Omental fat pad (tissue), 4 donors: ENCODE measurements at places on chromosomes 5 and 9. TPM values are rescaled to one million over a fixed set of nuclear protein-coding genes. Genes with fewer than 3 reads are reported as not detected.
A peak's percentile ranks its signal among the peaks of the same experiment; 100 is the strongest.

- DNase-seq, result no peak
Observed at GRCh38 chr5:12269164-12269563, 364.9 kb upstream of the CTNND2 start.

DNA sequence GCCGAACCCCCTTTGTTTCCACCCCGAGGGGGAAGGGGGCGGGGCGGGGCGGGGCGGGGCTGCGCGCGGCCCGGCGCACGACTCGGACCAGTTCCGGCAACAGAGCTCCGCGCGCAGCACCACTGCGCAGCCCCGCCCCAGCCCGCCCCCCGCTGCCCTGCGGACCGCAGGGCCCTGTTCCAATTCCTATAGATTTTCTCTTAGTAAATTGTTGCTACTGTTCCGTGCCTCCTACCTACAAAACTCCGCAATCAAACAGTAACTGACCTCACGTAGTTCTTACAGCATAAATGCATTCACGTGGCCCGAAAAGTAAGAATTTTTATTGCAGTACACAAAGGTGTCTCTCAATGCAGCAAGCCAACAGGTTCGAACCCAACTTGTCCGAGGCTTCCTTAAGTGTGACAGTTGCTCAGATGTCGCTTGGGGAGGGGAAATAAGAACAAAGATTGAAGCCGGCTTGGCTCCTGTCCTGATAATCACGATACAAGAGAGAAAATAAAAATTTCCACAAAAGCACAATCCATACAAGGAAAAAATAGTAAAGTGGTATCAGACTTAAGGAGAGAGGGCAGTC is 1.2 kb upstream of the RNF38 start:
- no peak for DNase-seq

DNA sequence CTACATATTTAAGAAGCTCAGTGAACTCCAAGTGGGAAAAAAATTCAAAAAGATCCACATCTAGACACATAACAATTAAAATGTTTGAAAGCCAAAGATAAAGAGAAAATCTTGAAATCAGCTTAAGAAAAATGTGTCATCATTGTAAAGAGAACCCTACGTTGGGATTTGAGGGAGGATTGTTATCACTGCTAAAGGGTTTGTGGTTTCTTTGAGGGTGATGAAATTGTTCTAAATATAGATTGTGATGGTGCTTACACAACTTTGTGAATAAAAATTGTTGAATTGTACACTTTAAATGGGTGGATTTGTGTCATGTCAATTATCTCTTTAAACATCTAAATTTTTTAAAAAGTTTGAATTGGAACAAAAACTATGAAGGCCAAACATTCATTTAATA is 92.2 kb upstream of the ADAMTS19 start:
- no peak for DNase-seq

DNA sequence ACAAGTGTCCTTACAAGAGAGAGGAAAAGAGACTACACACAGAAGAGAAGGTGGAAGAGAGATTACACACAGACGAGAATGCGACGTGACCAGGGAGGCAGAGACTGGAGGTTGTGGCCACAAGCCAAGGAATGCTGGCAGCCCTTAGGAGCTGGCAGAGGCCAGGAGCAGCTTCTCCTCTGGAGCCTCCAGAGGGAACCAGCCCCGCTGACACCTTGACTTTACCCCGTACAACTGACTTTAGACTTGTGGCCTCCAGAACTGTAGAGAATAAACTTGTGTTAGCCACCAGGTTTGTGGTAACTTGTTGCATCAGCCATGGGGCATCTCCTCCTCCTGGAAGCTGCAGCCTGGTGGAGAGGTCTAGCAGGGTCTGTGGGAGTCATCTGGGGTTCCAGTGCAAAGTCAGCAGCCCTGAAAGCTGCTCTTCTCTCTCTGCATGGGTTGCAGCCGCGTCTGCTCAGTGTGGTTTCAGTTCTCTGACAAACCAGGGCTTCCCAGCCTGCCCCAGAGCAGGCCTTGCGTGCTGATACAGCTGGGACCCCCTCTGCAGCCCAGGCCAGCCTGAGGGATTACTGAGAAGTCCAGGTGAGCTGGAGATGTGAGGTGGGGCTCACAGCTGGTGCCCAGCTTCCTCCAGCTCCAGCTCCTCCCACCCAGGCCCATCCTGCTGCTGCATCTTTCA is 30.8 kb upstream of the CNOT6 start:
- no peak for DNase-seq

GRCh38 chr9:111807197-111807596 is 12.5 kb upstream of the SHOC1 start:
- DNase-seq, result no peak

DNA sequence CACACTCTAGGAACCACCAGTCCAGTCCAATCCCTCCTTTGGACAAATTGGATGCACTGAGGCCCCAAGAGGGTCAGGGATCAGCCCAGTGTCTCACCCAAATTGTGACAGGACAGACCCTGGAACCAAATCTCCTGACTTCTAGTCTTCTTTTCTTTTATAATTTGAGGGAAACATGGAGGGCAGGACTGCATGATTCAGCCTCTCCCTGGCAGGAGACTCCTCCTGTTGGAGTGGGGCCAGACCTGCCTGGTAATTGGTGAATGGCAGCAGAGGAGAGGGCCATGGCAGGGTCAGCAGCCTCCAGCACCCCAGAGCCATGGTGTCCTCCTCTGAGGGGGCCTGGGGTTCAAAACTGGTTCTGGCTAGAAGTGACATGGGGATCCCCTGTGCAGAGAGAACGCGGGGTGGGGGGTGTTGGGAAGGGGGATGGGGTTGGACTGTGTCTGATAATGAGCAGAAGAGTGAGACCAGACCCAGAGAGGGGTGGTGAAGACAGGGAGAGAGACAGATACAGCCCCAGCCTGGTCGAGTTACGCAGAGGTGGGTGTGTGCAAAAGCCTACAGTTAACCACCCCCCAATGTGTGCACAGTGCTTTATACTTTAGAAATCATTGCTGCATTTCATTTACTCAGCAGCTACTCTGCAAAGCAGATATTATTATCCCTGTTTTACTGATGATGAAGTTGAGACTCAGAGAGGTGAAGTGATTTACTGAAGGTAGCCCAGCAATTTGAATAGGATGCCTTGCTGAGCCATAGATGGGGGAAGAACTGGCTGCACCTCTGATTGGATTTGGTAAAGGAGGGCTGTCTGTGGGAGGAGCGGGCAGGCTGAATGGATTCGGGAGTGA is 3.8 kb upstream of the SYNPO start:
- peak; percentile 70 for DNase-seq

- DNase-seq, result no peak
Observed at GRCh38 chr5:93755716-93756115, 14.3 kb upstream of the POU5F2 start.

DNA sequence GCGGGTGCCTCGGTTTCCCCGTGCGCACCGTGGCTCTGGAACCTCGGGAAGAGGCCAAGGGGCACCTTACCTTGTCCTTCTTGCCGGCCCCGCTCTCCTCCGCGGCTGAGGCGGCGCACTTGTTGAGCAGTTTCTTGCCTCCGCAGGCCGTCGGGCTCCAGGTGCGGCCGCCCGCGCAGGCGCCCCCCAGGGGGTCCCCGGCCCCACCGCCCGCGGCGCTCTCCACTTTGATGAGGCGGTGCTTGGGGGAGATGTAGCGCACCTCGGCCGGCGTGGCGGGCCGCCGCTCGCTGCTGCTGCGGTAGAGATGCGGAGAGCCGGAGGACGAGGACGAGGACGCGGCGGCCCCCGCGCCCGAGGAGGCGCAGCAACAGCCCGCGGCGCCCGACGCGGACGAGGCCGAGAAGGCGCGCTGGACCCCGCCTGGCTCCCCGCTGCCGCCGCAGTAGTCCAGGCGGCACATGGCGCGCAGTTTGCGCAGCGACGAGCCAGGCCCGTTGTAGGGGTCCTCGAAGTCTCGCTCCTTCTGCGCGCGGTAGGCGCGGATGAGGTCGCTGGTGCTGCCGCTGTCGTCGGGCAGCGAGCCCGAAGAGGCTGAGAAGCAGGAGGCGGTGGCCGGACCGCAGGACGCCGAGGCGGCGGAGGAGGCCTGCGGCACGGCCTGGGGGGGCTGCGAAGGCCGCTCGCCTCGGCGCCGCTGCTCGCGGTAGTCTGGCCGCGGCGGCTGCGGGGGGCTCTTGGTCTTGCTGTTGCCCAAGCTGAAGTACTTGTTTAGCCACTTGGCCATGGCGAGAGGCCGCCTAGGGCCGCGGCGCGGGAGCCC is 957 bp downstream of the SHB start:
- no peak for DNase-seq

DNA sequence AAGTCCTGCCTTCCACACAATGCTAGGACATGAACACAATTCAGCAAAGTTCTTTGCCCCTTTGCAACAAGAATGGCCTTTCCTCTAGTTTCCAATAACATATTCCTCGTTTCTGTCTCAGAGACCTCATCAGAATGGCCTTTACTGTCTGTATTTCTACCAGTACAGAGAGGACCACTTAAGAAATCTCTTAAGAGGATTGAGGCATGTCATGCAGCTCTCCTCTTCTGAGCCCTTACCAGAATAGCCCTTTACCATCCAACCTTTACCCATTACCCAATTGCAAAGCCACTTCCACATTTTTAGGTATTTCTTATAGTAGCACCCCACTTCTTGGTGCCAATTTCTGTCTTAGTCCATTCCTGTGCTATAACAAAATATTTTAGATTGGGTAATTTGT is 20.3 kb downstream of the TNPO1 start:
- no peak for DNase-seq

DNA sequence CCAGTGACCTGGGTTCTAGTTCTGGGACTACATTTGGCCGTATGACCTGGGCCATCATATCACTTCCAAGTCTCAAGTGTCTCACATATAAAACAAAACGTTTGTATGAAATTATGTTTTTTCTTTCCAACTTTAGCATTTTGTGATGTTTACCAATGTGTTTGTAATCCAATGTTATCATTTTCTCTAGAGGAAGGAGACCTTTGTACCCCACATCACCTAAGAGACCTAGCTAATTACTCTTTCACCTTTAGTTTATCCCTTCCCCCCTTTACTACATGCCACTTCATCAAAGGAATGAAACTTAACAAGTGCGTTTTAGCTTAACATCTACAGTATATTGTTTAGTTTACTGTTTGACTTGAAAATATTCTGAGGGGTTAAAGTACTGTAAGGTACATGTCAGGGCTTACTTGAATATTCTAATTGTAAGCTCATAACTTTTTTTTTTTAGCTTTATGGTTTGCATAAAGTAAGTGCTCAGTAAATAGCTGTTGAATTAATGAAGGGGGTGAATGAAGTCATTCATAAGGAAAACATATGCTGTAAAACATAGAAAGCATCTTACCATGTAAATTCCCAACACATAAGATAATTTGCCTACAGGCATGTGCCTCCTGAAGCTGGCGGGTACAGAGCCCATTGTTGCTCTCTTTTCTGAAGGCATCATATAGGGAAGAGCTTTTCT is 2.9 kb downstream of the PIP5K1B start:
- no peak for DNase-seq

DNA sequence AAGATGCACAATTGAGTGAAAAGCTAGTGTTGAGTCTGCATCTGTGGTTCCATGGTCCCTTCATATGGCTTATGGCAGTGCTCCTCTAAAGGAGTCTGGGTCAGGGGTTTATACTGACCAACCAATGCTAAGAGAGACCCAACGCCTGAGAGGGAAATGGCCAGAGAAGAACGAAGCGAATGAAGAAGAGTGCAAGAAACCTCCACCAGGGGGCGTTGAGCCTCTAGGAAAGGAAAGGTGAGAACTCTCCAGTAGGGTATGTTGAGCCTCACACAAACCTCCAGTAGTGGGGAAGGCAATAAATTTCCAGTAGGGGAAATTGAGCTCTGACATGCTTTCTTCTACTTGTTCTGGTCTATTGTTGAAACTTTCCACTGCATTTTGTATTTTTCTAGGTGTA is 470.6 kb downstream of the PRDM9 start:
- no peak for DNase-seq

DNA sequence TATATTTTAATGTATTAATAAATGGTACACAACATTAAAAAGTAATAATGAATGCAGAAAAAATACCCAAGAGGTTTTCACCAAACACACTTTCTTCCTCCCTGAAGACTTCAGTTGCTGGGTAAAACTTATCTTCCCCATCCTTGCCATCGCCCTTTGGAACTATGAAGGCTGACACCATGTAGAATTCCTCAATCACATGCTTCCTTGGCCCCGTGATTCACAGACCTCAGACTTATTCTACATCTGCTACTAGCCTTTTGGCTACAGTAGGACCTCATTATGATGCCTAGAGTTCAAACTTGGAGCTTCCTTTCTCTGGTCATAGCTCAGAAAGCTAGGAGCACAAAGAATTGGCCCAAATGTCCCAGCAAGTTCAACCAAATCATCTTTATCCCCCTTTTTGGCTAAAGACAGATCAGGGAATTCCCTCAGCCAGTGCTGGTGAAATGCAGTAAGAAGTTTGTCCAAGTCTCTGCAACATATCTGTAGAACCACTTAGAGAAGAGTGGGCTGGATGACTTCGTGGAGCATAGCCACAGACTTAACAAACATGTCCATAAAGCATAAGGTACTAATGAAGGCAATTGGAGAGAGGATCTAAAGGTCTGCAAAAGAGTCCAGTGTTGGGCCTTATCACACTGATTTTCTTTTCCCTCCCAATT is 253.5 kb downstream of the SEC61B start:
- no peak for DNase-seq

DNA sequence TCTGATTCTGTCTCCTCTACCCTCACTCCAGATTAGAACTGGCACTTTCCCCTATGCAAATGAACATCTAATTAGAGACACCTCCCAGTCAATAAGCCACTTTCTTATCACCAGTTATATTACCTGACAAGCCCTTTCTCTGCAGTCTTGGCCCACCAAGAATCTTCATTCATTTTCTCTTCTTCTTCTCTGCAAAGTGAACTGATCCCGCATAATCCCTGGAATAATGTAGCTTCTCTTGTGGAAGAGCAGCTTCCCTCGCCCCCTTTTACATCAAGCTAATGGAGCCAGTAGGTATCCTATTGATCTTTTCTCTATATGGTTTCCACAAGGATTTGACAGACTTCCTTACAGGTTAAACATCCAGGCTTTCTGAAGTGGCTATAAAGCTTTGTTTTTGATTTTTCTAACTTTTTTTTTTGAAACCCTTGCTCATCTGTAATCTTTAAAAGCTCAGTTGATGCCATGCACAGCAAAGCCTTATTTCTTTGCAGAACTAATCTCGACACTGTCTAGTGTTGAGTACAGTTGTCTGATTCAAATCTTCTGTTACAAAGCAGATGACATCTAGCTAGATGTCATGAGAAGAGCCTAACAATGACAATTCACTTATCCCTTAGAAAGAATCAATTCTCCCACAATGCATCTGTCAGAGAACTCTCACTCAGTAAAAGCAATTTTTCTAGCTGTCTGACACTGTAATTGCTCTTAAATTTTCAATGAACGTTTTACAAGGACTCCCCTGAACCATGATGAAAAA is 281.4 kb downstream of the ISL1 start:
- no peak for DNase-seq

DNA sequence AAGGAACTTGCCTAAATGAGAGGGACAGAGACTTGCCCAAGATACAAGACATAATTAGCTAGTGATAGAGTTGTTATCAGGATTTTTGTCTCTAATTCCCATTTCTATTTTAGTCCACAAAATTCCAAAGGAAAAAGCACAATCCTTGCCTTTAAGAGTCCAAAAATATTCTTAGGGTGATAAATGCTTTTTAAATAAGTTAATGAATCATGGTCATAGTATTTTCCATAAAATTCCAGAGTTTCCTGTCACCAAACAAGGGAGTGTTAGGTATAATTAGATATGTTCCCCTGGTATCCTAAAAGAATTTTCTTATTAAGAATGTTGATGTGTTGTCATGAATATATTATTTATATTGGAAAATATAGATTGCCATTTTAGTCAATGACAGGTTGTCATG is 21.8 kb upstream of the CEP72 start:
- no peak for DNase-seq

The PDE6A gene
- total RNA-seq, result not detected

The BTNL8 gene
- 3.0 TPM for total RNA-seq

The TMOD1 gene
- 33.8 TPM for total RNA-seq

The ACSL6 gene
- not detected for total RNA-seq

The IFNA13 gene
- not detected for total RNA-seq

The FBP1 gene
- 10.9 TPM for total RNA-seq

The RFESD gene
- 1.2 TPM for total RNA-seq
